ENCODE measurements at places on chromosomes 3 and 15. TPM values are rescaled to one million over a fixed set of nuclear protein-coding genes. Genes with fewer than 3 reads are reported as not detected.

GRCh38 chr15:62850318-62850717, 192.2 kb upstream of the TPM1 start:
- H3K4me1 ChIP-seq = peaks cover 60% of the 10 kb centered on the region
- no peaks in the 10 kb centered on the region for H3K27me3 ChIP-seq
- H3K27ac ChIP-seq = peak overlapping the region; percentile 65
- peak; percentile 50 for DNase-seq

- H3K4me1 ChIP-seq = no peaks in the 10 kb centered on the region
- H3K27ac ChIP-seq = no peak overlapping the region
- H3K36me3 ChIP-seq = no peaks in the 10 kb centered on the region
- no peak for DNase-seq
- H3K27me3 ChIP-seq = no peaks in the 10 kb centered on the region
- no peak overlapping the region for H3K4me3 ChIP-seq
These were observed 446.9 kb downstream of the EDEM1 start for GRCh38 chr3:5634411-5634810.

DNA sequence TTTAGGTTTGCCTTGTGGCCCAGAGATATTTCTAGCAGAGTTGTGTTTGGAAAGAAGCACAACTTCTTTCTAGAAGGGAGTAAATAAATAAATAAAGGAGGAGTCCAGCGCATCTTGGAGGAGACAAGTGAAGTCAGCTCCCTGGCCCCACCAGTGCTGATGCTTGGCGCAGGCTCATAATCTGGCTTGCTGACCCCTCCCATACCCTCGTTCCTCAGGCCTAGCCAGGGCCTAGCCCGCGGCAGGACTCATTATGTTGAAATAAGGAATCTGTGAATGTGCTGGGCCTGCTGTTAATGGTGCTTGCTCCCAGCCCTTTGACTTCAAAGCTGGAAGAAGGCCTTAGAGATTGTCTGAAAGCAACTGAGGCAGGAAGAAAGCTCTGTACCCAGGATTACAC, 3.1 kb downstream of the ZNF710 start:
- no peaks in the 10 kb centered on the region for H3K27me3 ChIP-seq
- H3K4me3 ChIP-seq = no peak overlapping the region
- H3K27ac ChIP-seq = peak overlapping the region; percentile 95
- peak; percentile 20 for DNase-seq
- H3K4me1 ChIP-seq = peaks cover 71% of the 10 kb centered on the region
- no peaks in the 10 kb centered on the region for H3K36me3 ChIP-seq

DNA sequence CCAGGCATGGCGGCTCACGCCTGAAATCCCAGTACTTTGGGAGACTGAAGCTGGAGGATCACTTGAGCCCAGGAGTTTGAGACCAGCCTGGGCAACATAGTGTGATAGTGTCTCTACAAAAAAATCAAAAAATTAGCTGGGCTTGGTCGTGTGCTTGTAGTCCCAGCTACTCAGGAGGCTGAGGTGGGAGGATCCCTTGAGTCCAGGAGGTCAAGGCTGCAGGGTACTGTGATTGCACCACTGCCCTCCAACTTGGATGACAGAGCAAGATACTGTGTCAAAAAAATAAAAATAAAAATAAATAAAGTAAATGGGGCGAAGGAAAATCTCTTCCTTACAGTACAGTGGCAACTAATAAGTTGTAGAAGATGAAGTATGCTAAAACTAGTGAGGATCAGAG, 29.6 kb downstream of the LSM3 start:
- H3K27ac ChIP-seq = no peak overlapping the region
- no peak for DNase-seq
- H3K4me3 ChIP-seq = no peak overlapping the region
- H3K4me1 ChIP-seq = peaks cover 15% of the 10 kb centered on the region
- H3K36me3 ChIP-seq = no peaks in the 10 kb centered on the region

GAP43 gene
- 0.26 TPM for total RNA-seq

ISLR gene
- 10.5 TPM for total RNA-seq
